ENCODE measurements at places on chromosomes 2 and 18.

- DNase-seq = no peak
These were observed 39.3 kb upstream of the SERPINB2 start for GRCh38 chr18:63848159-63848558.

DNA sequence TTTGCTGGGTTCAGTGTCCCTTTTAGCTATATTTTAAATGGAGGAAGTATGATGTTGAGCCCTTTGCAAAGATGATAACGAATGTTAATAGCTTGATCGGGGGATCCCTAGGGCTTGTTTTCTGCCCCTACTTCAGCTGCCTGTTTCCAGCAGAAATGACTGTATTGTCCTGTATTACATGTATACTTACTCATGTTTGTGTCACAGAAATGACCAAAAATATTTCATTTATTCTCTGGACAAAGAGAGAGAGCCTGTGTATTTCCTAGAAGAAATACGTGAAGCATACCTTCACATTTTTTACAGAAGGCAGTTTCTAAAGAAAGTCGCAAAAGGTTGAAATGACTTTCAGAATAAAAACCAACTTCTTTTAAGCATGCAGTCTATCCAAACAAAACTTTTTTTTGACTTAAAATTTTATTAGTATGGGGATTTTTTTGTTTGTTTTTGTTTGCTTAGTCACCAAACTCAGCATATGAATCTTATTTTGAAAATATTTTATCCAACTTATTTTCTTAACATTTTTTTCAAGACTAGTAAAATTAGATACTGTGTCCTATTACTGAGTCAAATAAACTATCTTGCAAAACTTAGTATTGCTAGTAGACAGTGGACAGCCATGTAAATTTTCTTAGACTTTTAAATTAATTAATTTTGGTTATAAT lies 68.9 kb downstream of the PTRHD1 start:
- DNase-seq = no peak

GRCh38 chr2:20231598-20232026 lies 6.7 kb upstream of the SDC1 start:
- DNase-seq = peak; percentile 53

- DNase-seq = no peak
These were observed 2.4 kb downstream of the WDR43 start for GRCh38 chr2:28896906-28897305.

DNA sequence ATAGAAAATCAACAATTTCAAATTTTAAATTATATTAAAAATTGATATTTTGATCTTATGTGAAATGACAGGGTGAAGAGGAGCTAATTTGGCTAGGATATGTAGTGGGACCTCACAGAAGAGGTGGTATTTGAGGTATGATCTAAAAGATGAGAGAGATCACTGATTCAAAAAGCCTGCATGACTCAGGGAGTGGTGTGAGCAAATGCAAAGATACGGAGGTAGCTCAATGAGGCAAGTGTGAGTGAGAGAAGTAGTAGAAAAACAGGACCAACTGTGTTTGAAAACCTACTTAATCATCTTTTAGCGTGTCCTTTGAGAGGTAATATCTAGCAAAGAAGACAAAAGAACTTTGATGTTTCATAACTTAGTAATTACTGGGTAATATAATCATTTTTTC lies 557.5 kb downstream of the DSC3 start:
- no peak for DNase-seq

DNA sequence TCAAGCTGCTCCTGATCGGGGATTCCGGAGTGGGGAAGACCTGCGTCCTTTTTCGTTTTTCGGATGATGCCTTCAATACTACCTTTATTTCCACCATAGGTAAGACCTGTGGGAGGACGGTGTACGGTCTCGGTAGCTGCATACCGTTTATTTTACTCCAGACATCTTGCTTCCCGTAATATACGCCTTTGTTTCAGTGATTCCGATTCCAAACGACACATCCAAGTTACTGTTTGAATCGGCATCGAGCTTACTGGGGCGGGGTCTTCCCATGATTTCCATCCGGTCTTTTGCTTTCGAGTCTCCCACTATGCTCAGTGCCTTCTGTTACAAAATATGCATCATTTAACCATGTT lies 731 bp downstream of the RAB10 start:
- no peak for DNase-seq

DNA sequence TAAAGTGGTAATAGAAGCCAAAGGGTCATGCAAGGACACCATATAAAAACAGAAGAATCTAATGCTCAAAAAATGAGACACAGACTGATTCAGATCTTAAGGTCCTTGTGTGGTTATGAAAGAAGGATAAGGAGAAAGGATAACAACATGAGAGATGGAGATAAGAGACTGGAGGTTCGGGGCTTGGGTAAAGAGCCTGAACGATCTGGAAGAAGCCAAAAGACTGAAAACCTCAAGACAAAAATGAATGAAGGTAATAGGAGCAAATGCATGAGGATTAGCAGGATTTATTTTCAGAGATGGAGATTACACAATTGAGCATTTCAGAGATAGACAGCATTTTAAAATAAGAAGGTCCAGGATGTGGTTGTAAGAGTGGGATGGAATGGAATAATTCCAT lies 26.1 kb downstream of the STK17B start:
- no peak for DNase-seq

- no peak for DNase-seq
These were observed 64.7 kb downstream of the TEX51 start for GRCh38 chr2:126963390-126963789.

DNA sequence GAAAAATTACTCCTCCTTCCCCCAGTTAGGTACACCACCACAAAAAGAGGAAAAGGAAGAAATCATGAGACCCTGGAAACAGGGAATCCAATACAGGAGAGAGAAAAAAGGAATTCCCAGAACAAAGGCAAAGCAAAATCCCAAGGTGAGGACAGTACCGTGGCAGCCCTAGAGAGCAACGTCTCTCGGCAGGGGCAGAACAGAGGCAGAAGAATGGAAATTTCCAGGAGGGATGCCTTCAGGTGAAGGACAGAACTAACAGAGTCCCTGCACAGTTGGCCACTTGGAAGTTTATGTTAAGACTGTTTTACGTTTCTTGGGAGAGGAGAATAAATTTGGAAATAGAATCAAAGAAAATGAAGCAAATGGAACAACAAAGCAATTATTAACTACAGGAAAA lies 27.7 kb downstream of the GRB14 start:
- DNase-seq = no peak

- DNase-seq = no peak
These were observed 40.3 kb downstream of the INPP5D start for GRCh38 chr2:233100192-233100998.

DNA sequence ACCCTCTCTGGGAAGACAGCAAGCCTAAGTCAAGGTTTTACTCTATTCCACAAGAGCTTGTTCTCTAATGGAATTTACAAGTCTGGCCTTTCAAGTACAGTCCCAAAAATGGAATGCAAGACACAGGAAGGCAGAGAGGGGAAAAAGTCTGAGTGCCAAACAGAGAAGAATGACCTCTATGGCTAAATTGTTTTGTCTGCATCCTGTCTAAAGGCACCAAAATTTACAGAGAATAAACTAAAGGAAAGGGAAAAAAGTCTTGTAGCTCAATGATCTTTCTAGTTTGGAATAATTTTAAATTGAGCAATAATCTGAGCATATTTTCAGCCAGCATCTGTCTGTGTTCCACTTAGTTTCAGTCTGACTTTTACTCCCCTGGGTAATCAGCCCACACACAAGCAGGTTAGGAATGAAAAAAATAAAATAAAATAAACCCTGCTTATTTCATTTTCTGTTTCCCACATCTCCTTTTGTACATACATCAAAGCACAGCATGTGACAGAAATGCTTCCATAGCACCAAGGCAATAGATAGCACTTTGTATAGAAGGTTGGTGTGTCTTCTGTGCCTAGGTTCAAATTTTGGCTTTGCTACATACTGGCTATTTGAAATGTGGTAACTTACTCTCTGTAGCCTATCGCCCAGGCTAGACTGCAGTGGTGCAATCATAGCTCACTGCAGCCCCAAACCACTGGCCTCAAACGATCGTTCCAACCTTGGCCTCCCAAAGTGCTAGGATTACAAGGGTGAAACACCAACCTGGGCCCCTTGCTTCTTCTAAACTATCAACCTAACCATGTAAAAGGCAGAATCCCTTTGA lies 105.1 kb downstream of the SLC8A1 start:
- no peak for DNase-seq

GRCh38 chr18:505483-506122 lies 5.1 kb upstream of the COLEC12 start:
- no peak for DNase-seq

- DNase-seq = no peak
These were observed 119.6 kb downstream of the KLHL29 start for GRCh38 chr2:23504591-23504990.

- no peak for DNase-seq
These were observed 32.6 kb downstream of the FASTKD2 start for GRCh38 chr2:206798000-206798399.

DNA sequence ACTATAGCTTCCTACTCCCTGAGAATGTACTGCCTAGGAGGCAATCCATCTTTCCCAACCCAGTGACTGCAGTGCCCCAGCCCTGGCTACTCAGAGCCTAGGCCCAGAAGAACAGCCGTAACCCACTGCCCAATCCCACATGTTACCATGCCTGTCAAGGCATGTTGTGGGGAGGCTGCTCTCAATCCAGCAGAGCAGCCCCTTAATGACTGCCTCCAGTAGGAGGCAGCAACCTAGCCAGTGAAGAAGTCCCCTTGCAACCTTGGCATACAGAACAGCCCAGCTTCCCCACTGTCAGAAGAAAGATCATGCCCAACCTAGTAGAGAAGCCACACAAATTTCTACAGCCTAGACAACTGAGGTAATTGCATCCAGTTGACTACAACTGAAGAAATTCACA lies 44.2 kb upstream of the CDH7 start:
- no peak for DNase-seq

DNA sequence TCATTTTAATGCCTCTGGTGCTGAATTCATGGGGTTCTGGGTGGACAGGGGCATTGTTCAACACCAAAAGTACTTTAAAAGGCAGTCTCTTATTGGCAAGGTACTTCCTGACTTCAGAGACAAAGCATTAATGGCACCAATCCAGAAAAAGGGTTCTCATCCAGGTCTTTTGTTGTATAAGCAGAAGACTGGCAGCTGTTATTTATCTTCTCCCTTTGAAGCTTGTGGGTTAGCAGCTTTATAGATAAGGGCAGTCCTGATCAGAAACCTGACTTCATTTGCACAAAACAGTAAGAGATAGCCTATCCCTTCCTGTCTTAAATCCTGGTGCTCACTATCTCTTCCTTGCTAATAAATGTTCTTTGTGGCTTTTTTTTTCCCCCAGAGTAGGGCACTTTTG lies 68.8 kb downstream of the VPS54 start:
- DNase-seq = no peak

- DNase-seq = no peak
These were observed 534.6 kb downstream of the TNS1 start for GRCh38 chr2:217468042-217468830.

- no peak for DNase-seq
These were observed 39.7 kb downstream of the RFX8 start for GRCh38 chr2:101435001-101435862.

DNA sequence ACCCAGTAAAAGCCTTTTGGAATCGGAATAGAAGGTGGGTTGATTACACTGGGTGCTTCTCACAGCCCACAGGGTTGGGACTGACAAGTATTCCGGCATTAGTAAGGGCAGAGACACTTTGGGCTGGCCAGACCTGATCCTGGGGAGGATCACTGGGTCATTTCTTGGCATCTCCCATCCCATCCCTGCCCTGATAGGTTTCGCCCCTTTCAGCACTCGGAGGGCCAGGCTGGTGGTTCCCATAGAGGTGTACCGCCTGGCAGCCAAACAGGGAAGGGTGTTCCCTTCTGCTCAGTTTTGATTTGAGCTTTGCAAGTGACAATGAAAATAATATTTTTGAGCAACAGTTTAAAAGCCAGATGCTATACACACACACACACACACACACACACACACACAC lies 37.3 kb downstream of the CYP1B1 start:
- DNase-seq = no peak

DNA sequence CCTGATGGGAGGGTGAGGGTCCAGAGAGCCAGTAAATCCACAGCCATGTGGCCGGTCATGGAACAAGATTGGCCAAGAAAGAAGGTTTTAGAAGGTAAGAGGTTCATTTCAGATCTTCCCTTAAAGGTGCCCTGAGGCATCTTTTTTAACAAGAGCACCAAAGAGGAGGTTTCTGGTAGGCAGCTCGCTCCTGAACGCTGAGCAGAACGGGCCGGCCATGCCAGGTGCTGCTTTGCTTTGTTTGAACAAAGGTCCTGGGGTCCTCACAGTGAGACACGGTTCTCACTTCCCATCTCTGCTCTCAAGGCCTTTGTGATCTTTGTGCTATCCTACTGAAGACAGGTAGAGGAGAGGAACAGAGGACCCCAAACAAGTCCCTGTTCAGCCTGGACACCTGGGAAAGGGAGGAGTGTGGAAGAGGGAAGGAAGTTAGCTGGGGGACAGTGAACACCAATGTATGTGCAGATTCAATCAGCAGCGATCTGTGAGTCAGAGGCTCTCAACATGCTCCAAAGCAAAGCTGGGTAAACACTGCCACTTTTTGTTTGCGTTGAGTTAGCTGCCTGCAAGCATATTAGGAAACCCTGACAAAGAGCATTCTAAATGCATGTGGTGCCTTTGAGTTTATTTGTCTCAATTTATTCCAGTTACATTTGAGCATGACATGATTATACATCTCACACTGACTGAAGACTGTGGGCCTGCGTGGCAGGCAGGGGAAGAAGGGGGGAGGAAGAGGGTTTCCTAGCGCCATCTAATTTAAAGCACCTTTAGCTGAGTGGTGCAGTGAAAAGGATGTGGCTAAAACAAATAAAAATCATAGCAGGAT lies 102.4 kb downstream of the ASB1 start:
- DNase-seq = no peak

DNA sequence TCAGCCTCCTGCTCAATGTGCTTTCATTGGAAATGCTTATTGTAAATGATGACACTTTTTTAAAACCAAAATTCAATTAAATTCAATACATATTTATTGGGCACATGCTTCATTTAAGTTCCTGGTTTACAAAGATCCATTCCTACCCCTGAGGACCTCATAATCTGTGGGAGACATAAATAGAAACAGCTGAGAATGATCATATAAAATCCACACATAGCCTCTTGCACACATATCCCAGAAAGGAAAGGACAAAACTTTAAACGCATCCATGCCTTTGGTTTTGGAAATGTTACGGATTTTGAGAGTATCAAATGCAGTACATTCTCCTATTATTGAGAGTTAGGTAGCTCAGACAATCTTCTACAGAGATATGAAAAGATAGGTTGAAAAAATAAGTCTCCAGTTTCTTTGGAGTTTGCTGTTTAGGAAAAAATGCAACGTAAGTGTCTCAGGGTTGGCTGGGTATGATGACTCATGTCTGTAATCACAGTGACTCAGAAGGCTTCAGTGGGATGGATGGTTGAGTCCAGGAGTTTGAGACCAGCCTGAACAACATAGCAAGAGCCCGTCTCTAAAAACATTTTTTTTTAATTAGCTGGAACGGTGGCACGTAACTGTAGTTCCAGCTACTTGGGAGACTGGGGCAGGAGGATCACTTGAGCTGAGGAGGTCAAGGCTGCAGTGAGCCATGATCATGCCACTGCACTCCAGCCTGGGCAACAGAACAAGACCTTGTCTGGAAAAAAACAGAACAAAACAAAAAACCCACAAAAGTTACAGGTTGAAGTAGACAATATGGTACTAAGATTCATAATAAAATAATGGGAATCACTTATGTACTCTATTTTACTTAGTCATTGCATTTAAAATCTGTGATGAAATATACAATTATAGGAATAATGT lies 3.9 kb upstream of the PRELID3A start:
- DNase-seq = no peak
